ENCODE measurements at places on chromosomes 6 and 20. TPM values are rescaled to one million over a fixed set of nuclear protein-coding genes. Genes with fewer than 3 reads are reported as not detected.
A peak's percentile ranks its signal among the peaks of the same experiment; 100 is the strongest.

CDSN gene
- total RNA-seq: not detected

DNA sequence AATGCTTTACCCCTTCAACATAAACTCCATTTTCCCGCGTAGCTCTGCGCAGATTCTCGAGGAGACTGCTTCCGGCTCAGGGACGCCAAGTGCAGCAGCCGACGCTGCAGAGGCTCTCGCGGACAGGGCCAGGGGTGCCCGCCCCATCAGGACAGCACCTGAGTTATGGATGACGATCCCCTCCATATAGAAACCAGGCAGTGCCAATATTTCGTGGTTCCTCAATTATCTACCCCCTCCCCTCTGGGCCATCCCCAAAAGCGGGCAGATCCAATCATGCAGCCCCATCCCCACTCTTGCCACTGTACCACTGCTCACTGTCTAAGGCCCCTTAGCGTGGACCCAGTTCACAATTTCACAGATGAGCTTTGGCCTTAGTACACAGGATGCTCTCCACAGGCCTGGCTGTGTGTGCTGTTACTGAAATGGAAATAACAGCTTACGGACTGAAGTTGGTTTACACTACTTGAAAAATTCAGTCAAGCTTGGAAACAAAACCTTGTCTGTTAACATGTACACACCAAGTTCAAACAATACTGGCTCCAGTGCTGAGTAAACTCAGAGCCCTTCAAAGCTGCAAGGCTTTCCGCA lies 74.5 kb downstream of the DACT2 start:
- DNase-seq: no peak

- no peak for DNase-seq
Observed at GRCh38 chr6:143765422-143766184, 77.5 kb upstream of the LTV1 start.

TRIM40 gene
- total RNA-seq: not detected

GRCh38 chr6:44077214-44077946 lies 49.9 kb downstream of the MRPL14 start:
- DNase-seq: no peak

DNA sequence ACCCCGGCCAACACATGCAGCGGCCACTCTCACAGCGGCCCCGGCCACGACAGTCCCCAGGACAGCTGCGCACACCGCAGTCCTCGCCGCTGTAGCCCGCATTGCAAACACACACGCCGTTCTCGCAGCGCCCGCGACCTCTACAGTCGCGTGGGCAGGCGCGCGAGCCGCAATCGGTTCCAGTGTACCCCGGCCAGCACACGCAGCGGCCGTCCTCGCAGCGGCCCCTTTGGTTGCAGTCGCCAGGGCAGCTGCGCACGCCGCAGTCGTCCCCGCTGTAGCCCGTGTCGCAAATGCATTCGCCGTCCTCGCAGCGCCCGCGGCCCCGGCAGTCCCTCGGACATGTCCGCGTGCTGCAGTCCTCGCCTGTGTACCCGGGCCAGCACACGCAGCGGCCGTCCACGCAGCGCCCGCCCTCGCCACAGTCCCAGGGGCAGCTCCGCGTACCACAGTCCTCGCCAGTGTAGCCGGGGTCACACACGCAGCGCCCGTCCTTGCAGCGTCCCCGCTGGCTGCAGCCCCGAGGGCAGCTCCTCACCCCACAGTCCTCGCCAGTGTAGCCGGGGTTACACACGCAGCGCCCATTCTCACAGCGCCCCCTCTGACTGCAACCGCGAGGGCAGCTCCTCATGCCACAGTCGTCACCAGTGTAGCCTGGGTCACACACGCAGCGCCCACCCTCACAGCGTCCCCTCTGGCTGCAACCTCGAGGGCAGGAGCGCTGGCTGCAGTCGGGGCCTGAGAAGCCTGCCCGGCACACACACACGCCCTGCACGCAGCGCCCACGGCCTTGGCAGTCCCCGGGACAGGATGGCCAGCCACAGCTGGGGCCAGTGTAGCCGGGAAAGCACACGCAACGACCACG lies 12.5 kb downstream of the TNXB start:
- peak; percentile 66 for DNase-seq

- DNase-seq: no peak
Observed at GRCh38 chr20:63930971-63931553, 25.2 kb downstream of the UCKL1 start.

- DNase-seq: peak; percentile 84
Observed at GRCh38 chr6:17281100-17281496, at the start of gene RBM24. TSS of gene RBM24 (plus strand) at chr6:17281361. CDS start at chr6:17281582, 221 bp downstream.

GRCh38 chr6:113121571-113121970 lies 735.6 kb upstream of the MARCKS start:
- no peak for DNase-seq

Data from posterior vena cava (tissue), 2 donors.